GM12891 (cell line): ENCODE measurements at places on chromosomes 1 and 21.

DNA sequence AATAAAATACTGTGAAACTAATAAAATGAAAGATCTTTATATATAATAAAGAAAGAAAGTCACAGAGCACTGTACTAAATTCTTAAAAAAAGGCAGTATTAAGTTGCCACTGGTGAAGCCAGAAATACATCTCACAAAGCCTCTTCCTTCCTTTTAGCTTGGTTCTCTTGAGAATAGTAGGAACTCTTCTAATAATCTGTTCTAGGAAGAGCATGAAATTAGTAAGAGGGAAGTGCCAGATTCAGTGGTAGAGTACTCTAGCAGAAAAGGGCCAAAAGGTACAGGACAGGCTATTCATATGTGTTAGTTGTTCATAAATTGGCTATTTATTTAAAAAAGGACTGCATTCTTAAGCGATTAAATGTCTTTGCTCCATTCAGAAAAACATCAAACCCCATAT lies 33.7 kb downstream of the CTTNBP2NL start:
- no peak for DNase-seq

DNA sequence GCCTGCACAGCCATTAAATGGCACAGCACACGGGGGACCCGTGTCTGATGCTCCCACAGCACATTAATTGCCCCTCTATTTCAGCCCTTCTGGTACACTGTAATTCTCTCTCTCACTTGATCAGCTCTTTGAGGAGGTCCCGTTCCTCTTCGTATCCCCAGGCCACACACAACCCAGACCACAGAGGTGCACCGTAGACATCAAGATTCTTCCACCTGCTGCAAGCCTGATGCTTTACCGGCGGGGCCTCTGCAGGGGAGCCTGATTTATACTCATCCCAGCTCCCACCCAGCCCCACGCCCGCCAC lies 759 bp downstream of the SMYD3 start:
- DNase-seq = no peak

DNA sequence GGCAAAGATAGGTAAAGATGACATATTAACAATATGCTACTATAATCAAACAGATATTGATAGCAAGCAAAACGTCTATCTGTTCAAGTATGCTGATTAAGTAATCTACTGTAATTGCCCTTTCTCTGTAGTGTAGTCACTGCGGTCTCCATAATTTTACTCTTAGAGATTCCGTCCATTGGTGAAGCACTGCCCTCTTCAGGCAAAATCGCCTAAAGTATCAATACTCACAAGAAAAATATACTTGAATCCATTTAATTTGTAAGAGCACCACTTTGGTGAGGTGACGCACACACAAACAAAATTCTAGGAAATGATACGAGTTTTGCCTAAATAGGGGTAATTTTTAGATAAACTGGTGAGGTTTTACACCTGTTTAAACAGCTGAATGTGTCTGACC lies 434.6 kb upstream of the CHRM3 start:
- no peak for DNase-seq

DNA sequence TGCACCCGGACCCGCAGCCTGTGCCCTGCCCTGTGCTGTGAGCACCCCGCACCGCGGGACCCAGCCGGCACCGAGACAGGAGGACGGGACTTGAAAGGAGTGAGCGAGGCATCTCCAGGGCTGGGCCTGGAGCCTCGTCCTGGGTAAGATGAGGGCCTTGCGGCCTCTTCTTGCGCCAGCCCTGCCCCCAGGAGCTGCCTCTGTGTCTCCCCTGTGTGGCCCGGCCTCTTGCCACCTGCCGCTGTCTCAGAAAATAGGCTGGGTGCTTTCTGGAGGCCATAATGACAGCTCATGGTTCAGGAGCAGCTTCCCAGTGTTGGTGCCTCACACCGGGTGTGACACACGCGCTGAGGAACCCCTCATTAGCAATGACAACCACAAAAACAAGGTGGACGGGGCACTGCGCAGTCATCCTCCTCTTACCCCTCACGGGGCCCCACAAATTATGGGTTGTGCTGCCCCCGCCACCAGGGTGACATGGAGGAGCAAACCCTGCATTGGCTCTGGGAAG lies 161.5 kb upstream of the C1orf174 start:
- no peak for DNase-seq

DNA sequence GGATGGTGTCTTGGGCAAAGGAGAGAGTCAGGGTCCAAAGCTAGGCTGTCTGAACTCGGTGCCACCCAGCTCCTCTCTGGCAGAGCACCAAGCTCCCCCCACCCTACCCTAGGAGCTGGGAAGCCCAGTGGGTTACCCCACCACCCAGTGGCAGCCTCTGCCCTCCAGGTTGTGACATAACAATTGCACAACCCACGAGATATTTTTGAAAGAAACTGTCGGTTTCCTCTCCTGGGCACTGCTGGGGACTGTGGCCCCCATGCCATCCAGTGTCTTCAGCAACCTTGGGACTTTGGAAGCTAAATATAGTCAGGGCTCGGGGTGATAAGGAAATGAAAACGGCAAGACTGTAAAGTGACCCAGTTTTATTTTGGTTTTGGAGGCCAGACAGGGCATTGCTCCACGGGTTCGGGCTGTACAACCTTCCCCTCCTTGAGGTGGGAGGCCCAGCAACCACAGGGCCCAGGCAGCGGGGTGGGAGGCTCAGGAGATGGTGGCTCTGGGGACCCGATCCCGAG lies 1.4 kb downstream of the CITED4 start:
- no peak for DNase-seq

DNA sequence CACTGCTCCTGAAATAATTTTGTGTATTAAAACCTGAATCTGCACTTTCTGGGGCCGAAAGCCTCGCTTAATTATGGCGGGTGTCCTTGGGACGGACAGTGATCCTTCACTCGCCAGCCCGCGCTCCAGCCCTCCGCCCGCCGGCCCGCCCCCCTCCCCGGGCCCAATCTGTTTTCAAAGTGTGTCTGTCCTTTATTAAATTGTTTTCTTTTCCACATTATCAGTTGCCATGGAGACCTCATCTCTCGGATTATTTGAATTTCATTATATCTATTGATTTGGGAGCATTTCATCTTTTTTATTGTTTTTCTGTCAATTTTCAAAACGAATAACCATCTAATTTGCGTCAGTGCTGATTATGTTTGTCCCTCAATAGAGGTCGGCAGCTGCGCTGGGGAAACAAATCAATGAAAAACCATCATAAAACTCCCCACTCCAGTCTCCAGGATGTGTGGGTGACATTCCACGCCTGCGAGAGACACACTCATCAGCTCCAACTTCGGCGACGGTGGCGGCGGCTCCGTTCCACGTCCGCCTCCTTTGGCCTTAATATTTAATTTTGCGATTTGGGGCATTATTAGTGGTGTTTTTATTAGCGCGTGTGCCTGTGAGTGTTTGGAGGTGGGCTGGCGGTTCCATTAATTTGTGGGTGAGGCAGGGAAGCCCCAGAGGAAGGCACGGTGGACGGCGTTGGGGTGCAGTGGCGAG lies 123.9 kb downstream of the CASZ1 start:
- DNase-seq = no peak

GRCh38 chr1:9822897-9823692 lies 670 bp downstream of the CLSTN1 start:
- DNase-seq = no peak

- DNase-seq = no peak
These were observed 3.2 kb downstream of the CFAP74 start for GRCh38 chr1:2000432-2000831.

GRCh38 chr1:168236836-168237611 lies 11.2 kb downstream of the SFT2D2 start:
- DNase-seq = no peak

GRCh38 chr1:228684607-228685006 lies 50.7 kb upstream of the RHOU start:
- DNase-seq = no peak

DNA sequence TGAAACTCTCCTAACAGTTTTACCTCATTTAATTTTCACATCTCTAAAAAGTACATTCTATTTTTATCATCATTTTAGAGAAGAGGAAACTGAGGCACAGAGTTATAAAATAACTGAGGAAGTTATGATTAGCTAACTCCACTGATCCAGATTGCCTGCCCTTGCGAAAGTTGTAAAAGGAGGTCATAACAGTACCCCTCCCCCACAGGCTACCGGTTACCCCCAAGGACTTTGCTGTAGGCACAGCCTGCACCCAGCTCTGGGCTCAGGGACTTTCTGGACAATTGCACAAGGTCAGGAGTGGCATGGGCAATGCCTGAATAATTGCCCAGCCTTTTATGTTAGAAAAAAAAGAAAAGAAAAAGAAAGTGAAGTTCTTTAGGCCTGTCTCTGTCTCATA lies 22.7 kb downstream of the PIGM start:
- DNase-seq = no peak

- DNase-seq = no peak
These were observed 93.1 kb upstream of the COL6A1 start for GRCh38 chr21:45888386-45889009.

DNA sequence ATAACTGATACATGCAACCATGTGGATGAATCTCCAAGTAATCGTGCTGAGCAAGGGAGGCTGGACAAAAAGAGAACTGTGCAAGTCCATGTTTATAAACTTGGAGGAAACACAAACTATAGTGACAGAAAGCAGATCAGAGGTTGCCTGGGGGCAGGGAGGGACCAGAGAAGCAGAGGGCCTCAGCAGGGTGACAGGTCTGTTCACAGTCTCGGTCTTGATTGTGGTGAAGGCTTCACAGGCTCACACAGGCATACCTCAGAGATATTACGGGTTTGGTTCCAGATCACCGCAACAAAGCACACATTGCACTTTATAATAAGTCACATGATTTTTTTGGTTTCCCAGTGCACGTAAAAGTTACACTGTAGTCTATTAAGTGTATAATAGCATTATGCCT lies 28.5 kb downstream of the ACOT7 start:
- no peak for DNase-seq

GRCh38 chr1:19909971-19910370 lies 13.4 kb downstream of the PLA2G2E start:
- no peak for DNase-seq

GRCh38 chr1:24255226-24255625 lies 63.9 kb upstream of the GRHL3 start:
- no peak for DNase-seq

- DNase-seq = no peak
These were observed 68.0 kb downstream of the FAAP20 start for GRCh38 chr1:2126331-2127186.

GRCh38 chr1:162366671-162367070 lies 10.0 kb downstream of the SPATA46 start:
- DNase-seq = no peak

GRCh38 chr1:60423146-60423780 lies 349.7 kb upstream of the C1orf87 start:
- DNase-seq = no peak
